ENCODE measurements at places on chromosomes 16 and 17.
A peak's percentile ranks its signal among the peaks of the same experiment; 100 is the strongest.

DNA sequence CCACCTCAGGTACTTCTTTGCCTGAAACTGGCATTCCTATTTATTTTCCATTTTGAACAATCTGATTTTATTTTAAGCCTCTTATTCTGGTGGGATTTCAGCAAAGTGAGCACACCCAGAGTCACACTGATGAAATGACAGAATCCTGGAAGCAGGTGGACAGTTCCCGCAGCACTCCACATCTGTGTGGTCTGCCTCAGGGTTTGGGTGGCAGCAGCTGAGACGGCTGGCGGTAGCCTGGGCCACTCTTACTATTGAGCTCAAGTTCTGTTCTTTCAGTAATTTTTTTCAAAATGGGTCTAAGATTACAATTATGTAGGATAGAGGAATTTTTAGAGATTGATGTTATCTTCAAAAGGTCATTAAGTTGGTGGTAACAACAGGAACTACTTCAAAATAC lies 32.5 kb upstream of the ENDOV start:
- DNase-seq, result no peak

GRCh38 chr17:55282741-55283140 lies 18.0 kb downstream of the HLF start:
- no peak for DNase-seq

- peak; percentile 57 for DNase-seq
Observed at GRCh38 chr16:84423416-84423837, 55.1 kb downstream of the ATP2C2 start.

GRCh38 chr16:66473051-66473571 lies 46.0 kb downstream of the BEAN1 start:
- no peak for DNase-seq

DNA sequence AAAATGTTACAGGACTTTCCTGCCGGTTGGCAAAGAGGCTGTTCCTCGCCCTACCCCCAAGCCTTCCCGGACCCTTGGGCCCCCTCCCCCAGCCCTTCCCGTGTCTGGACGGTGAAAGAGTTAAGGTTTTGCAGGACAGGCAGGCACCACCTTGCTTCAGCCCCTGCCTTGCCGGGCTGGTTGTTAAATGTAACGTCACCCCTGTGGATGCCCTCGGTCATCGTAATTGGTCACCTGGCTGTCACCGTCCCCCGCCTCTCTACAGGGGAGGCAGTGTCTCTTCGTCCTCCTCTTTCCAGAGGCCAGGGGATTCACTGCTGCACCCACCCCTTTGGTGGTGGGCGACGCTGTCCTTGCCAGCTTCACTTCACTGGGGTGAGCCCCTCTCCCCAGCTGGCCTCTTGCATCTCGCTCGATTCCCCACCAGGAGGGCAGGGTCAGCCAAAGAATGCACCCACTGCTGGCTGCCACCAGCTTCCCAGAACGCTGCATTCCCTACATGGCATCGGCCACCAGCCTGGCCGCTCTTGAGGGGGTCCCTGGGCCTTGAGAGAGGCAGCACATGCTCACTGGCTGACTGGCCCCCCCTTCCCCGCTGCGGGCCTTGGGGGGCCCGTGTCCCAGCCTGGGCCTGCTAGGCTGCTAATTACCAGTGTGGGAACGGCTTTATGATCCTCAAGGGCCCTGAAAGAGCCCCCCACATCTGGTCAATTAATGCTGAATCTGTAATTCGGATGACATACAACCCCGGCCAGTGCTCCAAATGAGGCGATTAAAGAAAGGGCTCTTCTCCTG lies 25.2 kb upstream of the GSE1 start:
- DNase-seq, result no peak

GRCh38 chr16:71493213-71493612 lies 4.1 kb upstream of the ZNF19 start:
- DNase-seq, result no peak

GRCh38 chr16:88442727-88443576 lies 10.1 kb upstream of the ZFPM1 start:
- DNase-seq, result peak; percentile 78

DNA sequence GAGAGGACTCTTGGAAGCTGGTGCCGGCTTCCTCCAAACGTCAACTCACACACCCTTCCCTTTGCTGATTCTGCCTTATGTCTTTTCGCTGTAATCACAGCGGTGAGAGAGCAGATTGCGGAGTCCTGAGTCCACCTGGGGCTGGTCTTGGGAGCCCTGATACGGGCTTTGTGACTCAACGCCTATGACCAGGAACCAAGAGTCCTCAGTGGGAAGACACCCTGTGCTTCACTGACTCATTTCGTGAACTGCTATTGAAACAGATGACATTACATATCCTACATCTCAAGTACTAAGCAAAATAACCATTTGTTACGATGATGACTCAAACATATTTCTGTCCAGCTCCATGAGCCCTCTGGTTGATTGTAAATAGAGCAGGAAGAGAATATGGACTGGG lies 90.7 kb upstream of the CREBBP start:
- DNase-seq, result no peak

DNA sequence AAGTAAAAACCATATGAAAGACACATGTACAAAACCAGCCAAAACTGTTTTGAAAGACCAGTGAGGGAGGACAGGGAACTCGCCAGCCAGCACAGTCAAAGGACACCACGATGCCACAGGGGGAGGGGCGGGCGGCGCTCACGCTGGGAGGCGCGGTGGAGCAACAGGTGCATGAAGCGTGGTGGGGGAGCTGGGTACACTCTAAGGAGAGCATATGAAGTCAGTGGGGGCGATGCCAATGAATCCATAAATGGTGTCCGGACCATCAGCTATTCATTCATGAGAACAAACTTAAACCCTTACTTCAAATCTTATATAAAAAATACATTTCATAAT lies 101.0 kb upstream of the DNAH17 start:
- no peak for DNase-seq

DNA sequence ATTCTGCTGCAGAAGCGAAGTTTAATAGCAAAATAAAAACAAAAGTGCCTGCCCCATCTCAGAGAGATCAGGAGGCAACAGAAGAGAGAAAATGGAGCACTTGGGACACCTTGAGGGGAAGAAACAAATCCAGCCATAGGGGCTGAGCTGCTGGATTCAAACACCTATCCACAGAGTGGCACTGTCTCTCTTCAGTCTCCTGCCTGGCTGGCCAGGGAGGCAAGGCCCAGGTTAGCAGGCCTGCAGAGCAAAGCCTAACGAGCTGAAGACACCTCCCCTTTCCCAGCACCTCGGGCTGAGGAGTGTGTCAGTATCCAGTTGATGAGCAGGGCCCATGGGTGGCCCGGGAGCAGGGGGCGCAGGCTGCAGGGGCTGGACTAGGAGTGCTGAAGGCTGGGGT lies 8.8 kb upstream of the KRT31 start:
- peak; percentile 33 for DNase-seq

DNA sequence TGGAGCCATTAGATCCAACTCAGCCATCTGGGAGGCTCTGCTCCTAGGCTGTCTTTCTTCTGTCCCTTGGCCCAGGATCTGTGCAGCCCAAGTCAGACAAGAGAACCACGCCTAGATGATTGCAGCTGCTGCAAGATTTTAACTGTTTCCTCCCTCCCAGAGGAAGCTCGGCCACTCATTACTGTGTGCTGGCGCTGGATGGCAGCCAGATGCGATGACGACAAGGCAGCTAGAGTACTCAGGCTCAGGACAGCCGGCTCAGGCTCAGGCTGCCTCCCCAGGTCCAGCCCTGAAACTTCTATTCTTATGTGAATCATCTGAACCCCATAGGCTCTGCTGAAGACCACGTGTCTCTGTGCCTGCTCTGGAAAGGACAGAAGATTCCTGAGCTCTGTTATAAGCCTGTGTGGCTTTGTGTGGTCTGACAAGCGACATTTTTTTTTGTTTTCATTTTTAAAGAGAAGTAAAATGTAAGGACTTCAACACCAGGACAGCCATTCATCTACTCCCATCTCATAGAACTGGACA lies 32.1 kb upstream of the FBXW10B start:
- peak; percentile 85 for DNase-seq

DNA sequence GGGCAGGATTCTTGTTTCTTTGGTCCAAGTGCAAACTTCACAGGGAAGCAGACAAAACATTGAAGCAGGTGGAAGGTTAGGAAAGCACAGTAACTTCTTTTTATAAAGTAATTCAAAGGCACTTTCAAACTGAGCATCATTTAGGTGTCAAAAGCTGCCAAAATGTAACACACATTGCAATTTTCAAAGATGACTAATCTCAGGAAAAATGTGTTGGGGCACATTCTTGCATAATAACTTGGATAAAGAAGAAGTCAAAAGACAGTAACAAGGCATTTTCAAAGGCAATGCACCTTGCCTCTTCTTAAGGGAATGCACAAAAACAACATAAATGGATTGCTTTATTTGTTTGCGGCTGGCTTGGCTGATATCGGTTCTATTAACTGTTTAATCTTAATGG lies 3.6 kb downstream of the KCNJ2 start:
- DNase-seq, result peak; percentile 8

DNA sequence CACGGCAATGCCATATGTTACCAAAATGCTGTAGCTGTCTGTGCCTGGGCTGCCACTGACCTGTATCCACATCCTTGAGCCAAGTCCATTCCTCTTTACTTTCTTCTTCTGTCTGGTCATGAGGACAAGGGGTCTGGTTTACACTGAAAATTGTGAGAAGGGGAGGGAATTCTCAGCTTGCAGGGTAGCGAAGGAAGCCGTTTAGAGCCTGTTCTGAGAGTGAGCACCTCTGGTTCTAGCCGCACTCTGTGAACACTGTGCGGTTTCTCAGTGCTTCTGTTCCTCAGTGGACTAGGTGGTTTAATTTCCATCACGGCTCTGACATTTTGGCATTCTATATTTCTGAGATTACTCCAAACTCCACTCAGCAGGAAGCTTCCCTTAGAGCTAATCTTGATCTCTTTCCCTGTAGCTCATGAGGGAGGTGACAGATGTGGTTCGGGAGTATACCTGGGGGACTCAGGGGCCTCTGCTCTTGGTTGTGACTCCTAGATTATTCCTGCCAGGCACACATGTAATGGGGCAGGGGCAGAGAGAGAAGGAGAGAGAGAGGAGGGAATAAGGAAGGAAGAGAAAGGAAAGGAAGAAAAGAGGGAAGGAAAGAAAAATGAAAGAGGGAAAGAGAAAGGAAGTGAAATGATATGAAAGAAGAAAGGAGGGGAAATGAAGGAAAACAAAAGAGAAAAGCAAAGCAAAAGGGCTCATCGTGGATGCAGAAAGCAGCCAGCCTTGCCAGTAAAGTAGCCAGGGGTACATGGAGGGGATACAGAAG lies 14.2 kb upstream of the TBX21 start:
- DNase-seq, result no peak

DNA sequence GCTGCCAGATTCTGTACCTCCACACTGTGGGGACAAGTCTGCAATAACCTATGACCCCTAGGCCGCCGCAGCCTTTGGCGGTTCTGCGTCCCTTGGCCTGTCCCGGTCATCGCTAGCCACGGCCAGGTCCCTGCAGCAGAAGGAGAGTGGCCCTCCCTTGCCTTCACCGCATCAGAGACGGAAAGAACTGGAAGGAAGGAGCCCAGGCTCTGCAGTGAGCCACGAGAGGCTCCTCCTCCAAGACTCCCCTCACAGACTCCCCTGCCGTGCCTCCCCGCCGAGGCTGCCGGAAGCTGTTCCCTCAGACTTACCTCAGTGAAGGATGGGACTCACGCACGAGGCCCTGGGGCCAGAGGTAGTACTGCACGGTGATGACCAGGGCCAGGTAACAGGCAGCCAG lies 11.0 kb downstream of the SLC38A8 start:
- DNase-seq, result no peak

GRCh38 chr17:60519795-60520194 lies 6.2 kb downstream of the APPBP2 start:
- DNase-seq, result no peak

GRCh38 chr17:49401971-49402611 lies 12.6 kb downstream of the PHB1 start:
- DNase-seq, result no peak

DNA sequence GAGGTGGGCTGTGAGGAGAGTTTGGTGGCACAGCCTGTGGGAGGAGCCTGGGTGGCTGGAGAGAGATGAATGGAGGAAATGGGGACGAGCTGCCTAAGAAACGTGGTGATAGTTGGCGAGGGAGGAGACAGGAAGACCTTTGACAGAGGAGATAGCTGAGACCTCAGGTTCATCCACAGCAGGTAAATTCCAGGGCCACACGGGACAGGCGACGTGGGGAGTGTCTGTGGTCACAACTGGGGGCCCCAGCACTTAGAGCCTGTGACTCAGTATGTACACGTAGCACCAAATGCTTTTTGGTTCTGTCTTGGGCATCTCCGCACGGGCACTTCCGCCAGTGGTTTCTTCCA lies 7.7 kb downstream of the MINK1 start:
- DNase-seq, result no peak

GRCh38 chr17:77378318-77379064 lies 237.7 kb downstream of the SEC14L1 start:
- no peak for DNase-seq

GRCh38 chr17:31788571-31788946 lies 70.5 kb downstream of the COPRS start:
- DNase-seq, result no peak

GRCh38 chr16:63323055-63323454 lies 1286.8 kb upstream of the CDH8 start:
- DNase-seq, result no peak

DNA sequence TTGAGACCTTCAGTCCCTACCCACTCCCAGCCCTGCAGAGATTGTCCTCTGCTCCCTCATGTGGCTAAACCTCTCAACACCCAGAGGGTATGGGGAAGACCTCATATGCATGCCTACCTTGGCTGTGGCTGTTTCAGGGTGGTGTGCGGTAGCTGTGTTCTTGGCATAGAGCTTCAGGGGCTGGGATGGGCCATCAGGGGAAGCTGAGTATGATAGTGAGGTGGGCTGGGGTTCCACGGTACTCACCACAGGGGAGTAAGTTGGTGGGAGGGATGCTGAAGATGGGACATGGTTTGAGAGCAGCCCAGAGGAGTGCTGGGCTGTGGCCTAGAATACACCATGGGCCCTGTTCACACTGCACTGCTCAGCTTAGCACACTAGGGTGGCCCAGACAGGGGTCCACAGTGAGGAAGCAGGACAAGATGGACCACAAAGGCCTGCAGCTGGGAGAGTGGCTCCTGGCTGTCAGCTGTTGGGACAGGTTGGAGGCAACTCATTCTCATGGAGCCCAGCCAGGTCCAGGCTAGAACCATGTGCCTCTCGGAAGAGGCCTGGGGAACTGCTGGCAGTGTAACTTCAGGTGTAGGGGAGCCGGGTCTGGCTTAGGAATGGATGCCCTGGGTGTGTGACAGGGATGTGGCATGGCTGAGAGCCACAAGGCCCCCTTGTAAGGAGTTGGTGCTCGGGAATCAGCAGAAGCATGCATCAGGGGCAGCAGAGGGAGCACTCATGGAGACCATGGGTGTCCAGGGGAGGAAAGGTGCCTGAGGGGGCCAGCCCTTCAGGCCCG lies 3.1 kb downstream of the MFAP4 start:
- no peak for DNase-seq

- DNase-seq, result no peak
Observed at GRCh38 chr17:19748807-19749193, 702 bp upstream of the ALDH3A1 start.

Measured in mesendoderm (in vitro differentiated cells).